ENCODE measurements at places on chromosomes 16 and 17.

DNA sequence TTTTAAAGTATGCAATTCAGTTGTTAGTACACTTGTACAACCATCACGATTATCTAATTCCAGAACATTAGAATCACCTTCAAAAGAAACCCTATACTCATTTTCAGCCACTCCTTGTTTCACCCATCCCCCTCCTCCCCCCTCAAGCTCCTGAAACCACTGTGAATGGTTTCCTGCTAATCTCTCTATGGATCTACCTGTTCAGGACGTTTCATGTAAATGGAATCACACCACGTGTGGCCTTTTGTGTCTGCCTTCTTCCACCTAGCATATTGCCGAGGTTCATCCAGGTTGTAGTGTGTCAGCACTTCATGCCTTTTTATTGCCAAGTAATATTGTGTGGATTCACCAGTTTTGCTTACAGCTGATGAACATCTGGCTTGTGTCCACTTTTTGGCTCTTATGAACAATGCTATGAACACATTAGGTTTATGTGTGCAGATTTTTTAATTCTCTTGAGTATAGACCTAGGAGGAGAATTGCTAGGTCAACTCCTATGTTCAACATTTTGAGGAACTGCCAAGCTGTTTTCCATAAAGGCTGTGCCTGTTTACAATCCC, 17.8 kb downstream of the EIF4A3 start:
- DNase-seq, result no peak

GRCh38 chr17:951325-952132, 28.0 kb downstream of the NXN start:
- DNase-seq, result peak; percentile 95

GRCh38 chr17:44529864-44530263, 26.7 kb upstream of the GPATCH8 start:
- no peak for DNase-seq

DNA sequence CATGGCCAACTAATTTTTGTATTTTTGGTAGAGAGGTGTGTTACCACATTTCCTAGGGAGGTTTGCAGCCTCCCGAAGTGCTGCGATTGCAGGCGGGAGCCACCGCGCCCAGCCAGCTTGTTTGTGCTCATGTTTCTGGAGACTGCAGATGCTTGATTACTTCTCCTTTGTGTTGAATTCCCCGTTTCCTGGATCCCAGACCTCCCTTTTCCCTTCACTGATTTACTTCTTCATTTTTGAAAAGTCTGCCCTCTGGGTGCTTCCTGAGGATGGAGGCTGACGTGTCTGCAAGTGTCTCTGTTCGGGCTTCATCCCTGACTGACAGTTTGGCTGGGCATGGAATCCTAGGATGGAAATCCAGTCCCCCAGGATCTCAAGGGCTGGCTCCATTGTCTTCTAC, 7.0 kb upstream of the TRIM47 start:
- no peak for DNase-seq

GRCh38 chr16:2811703-2812471, 5.2 kb upstream of the PRSS21 start:
- DNase-seq, result no peak

DNA sequence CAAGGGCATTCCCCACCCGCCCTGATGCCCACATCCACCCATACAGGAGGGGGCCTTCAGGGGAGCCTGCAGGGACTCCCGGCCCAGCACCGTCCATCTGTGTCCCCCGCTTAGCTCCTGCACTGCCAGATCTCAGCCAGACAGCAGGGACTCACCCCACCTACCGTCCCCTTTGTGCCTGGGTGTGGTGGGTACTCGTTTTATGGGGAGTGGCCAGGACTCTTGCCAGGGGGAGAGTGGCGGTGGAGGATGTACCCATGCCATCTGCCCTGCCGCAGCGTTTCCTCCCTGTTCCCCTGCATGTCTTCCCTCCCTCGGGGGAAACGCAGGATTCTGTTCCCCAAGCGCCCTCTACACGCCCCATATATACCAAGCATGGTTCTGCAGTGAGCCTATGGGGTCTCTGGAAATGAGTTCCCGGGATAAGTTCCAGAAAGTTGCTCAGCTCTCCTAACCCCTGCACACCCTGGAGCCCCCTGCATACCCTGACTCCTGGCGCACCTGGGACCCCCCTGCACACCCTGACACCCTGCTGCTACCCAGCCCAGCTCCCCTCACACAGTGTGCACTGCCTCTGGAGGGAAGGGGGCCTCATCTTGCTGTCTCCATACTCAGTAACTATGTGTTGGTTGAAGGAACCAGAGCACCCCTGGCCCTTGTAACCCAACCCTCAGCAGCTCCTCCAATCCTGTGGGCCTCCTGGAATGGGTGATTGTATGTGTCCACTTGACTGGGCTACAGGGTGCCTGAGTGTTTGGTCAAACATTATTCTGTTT, 4.2 kb upstream of the MAFG start:
- DNase-seq, result no peak

- no peak for DNase-seq
These were observed 247.3 kb downstream of the ZFHX3 start for GRCh38 chr16:72800524-72801161.

DNA sequence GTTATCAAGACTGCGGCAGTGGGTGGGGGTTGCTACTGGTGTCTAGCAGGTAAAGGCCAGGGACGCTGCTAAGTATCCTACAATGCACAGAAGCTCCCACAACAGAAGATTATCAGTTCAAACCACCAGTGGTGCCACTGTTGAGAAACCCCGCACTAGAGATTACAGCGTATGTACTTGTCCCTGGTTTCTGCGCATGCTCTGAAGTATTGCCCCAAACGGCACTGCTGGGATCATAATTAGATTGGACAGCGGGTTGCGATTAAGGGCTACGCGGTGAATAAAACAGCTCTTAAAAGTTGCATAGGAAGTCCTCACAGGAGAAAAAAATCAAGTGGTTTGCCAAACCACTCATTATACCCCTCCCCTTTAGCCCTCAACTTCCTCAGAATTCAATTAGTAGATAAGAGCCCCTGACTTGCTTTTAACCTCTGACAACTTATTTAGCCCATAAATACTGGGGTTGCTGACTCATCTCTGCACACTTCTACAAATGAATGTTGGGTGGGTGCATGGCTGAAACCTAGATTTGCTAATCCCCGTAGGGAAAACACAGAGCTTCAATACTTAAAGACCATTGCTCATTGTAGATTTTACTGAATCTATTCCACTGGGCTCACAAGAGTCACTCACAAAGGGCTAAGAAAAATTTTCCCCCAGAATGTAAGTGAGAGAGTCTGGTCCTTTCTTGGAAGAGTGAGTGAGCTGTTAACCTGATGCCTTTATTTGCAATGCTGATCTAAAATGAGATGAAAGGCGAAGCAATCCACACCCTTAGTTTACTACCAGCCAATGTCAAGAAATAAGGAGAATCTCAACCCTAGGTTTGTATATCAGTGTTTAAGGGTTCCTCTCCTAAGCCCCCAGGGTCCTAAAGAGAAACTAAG, 91.8 kb downstream of the RGS9 start:
- DNase-seq, result peak; percentile 59

GRCh38 chr17:55420067-55420775, 1.4 kb downstream of the MMD start:
- no peak for DNase-seq

DNA sequence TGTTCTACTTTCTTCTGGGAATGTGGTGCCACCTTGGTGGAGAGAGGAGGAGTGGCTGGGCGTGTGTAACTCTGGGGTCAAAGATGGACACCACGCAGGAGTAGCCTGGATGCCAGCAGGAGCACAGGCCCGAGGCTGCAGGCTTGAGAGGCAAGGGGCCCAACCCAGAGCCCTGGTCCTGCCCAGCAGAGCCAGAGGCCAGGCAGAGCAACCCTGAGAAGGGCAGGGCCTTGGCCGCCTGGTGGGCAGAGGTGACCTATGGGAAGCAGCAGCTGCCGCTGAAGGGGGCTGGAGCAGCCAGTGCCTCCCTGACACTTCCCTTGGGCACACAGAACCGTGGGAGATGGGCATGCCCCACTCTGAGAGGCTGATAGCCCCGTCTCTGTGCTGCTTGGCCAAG, 18.0 kb upstream of the CPSF4L start:
- no peak for DNase-seq

DNA sequence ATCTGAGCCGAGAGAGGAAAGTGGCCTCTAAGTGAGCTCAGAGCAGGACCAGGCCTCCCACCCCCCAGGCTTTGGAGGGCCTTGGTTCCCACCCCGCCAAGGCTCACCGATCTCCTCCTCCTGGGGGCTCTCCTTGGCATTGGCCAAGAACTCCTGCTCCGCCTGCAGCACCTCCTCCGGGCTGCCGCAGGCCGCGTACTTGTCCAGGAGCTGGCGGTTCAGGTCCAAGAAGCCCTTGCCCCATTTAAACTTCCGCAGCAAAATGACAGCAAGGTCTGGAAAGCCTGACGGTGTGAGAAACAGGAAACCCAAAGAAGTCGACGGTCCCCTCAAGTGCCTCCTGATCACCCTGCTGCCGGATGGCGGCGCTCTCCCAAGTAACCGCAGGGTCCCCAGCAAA, 1.7 kb downstream of the TSR3 start:
- DNase-seq, result no peak

DNA sequence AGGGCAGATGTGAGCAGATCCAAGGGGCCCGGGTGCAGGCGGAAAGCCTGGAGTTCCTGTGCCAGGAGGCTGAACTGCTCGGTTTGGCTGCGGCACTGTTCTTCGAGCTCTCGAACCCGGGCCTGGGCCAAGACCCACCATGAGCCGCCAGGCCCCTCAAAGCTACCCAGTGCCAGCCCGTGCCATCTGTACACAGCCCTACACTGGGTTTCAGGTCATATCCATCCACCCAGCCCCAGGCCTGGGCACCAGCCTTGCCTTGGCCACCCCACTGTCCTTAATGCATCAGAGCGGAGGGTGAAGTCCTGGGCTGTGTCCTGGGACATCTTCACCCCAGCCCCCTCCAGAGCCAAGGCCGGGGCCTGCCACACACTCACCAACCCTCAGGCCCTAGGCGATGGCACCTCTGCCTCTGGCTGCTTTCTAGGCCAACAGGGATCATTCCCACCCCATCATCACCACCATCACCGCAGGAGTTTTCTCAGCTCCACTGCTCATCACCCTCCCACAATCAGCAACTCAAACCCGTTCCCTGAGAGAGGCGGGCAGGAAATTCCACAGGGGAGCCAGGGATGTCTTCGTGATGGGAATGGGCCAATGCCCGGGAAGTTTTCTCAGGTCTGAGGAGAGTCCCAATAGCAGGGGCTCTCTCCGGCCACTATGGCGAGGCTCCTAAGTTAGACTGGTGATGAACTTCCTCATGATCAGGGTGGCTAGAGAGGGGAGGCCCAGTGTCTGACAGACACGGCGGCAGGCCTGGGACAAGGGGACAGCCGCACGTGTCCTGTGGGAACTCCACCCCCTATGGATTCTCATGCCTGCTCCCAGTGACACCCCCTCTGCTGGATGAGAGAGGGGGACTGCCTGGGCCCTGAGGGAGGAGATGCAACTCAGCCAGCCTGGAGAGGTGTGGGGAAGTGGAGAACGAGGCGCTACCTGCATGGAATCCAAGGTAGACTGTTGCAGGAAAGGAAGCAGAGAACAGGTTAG, 9.1 kb downstream of the TSPOAP1 start:
- DNase-seq, result no peak

- DNase-seq, result no peak
These were observed 37.4 kb upstream of the IL21R start for GRCh38 chr16:27364493-27365141.

GRCh38 chr16:51095084-51095881, 55.8 kb downstream of the SALL1 start:
- no peak for DNase-seq

DNA sequence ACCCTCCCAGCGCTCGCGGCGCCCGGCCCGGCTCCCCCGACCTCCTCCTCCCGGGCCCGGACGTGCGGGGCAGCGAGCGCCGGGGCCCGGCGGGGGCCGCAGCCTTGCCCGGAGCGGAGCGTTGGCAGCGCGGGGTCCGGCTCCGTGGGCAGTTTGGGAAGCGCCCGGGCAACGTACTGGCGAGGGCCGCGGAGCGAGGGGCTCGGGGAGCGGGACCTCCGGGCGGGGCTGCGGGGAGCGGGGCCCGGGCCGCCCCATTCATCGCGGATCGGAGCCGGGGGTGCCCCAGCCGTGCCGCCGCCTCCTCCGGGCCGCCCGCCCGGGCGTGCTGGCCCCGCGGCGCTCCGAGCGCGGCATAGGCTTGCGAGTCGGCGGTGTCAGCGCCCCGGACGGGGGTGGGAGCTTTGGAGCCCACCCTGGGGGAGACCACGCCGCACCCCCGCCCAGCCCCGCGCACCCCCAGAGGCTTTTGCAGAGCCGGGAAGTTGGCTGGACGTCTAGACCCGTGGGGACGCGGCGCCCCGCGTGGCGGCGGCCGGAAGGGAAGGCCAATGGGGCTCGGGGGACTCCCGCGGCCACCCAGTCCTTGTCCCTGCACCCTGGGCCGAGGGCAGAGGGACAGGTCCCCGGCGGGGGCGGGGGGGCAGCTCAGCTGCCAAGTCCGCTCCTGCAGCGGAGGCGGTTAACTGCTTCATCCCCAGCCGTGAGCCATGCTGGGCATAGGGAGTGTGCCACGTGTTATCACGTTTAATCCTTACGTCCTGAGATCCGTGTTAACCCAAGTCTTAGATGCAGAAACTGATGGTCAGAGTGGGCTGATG, 852 bp downstream of the ZNF469 start:
- peak; percentile 67 for DNase-seq

DNA sequence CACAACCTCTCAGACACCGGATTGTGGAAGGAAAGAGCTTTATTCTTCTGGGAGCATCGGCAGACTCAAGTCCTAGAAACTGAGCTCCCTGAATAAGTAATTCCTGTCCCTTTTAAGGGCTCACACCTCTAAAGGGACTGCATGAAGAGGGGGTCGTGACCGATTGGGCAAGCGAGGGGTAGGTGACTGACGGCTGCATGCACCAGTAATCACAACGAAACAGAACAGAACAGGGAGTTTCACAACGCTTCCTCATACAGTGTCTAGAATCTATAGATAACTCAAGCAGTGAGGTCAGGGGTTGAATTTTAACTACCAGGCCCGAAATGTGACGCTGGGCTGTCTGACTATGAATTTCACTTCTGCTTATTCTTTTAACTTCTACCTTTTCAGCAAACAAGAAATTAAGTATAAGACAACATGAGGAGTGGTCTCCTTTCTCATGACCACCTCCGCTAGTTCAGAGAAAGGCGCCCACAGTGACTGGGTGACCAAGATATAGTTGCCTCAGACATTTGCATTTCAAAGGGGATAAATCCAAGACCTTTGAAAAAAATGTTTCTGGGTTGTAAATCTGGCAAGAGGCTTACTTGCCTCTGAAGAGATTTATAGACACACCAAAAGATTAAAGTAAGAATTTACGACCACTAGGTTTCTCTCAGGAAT, 88.4 kb upstream of the ATF7IP2 start:
- DNase-seq, result no peak

DNA sequence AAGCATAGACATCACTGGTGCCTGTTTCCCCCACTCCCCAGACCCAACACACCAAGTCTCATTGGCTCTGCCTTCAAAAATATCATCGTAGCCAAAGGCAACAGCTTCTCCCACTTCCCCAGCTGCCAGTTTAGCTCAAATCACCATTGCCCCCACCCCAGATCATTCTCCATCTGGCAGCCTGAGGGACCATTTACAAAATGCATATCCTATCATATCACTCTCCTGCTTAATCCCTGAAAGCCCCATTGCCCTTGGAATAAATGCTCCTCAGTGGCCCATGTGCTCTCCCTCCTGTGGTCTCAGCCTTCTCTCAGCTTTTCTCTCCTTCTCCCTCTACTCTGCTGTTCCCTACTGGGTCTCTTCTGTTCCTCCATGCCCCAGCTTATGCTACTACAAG, 68.3 kb downstream of the CACNG3 start:
- no peak for DNase-seq

GRCh38 chr17:7413346-7413985, 5.8 kb downstream of the NLGN2 start:
- no peak for DNase-seq

Measured in fibroblast of skin of back (primary cell).